Fibroblast of mammary gland (primary cell): ENCODE measurements at places on chromosomes 5 and 9.

- peak; percentile 27 for DNase-seq
Measured at GRCh38 chr9:131624636-131625507, 79.5 kb downstream of the PRRT1B start.

DNA sequence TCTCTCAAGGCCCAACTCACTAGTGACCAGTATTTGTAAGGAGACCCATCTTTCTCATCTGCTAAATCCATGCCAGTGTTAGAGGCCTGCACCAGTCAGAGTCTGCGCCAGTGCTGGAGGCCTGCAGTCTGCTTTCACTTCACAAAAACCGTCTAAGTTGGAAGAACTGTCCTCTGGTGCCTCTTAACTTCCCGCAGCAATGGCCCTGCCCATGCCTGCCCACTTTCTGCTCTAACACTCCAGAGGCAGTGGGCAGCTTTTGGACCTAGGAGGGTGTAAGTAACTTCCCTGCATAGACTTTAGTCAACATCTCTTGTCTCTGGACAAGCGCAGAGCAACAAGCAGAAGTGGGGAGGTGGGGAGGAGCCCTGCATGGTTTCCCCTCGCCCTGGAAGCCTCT is 152.9 kb downstream of the AUH start:
- no peak for DNase-seq

DNA sequence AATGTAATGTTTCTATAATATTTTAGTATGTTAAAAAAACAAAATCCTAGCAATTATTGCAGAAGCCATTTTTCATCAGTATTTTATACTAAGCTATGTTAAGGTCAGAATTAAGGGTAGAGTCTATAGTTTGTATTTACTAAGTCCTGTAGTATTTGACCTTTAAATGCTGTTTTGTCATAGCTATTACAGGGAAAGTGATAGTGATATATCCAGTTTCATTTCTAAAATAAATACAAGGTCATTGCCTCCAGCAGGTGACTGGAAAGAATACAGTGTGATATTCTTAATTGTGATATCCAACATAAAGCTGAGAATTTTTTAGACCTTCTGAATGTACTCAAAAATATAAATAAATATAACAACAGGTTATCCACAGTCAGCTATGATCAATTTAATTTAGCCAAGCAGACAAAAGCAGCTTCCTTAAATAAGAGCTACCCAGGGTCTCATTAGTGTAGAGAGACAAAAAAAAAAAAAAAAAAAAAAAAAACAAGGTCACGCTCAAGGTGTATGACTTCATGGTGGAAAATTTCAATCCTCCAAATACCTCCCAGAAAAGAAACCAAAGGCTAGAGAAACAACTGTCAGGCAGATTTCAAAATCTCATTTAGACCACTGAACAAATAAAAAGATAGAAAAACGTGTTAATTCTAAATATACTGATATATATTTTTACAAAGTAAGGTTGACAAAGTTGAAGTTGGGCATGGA is 278.7 kb downstream of the HCN1 start:
- DNase-seq, result no peak

- DNase-seq, result no peak
Measured at GRCh38 chr9:95477441-95477840, 39.3 kb downstream of the PTCH1 start.

GRCh38 chr9:137865581-137866145 is 11.9 kb upstream of the CACNA1B start:
- DNase-seq, result no peak

DNA sequence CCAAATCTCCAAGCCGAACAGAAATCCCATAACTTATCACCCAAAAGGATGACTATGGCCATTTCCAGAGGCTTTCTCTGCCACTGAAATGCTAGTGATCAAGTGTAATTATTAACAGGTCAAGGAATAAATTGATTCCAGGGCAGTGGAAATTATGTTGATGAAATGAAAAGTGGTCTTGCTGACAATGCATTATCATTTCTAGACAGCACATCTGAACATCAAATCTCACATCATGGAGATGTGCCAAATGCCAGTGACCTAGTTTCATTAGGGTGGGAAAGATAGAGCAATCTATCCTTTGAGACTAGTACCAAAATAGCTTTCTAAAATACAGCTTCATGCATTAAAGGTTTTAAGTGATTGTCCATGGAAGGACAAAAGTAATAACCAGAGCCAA is 86.1 kb downstream of the AUH start:
- no peak for DNase-seq

DNA sequence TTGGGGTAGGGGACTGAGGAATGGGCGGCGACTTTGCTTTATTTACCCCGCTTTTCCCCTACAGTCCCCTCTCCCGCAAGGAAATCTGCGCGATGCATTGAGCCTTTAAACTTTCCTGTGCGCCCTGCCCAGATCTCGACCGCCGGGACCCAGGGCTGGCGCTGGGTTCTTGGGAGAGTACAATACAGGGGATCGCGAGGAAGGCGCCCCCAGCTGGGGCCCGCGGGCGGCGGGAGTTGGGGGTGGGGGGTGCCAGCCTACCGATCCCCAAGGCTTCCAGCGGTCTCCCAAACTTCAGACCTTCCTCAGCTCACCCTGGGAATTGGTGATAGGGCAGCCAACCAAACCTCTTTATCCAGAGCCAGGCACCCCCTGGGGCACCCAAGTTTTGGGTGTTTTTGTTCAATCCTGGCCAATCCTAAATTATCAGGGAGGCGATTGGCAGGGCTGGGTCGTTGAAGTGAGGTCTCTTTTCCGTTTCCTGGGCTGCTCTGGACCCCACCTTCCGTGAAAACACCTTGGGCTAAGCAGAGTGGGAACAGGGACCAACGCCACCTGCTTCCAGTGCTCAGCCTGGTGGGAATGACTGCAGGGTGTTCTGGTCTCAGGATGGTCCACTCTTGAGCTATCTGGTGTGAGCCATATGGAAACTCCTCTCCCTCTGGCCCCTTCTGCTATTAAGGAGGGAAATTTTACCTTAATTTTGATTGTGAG is 51.4 kb upstream of the DAB2IP start:
- DNase-seq, result no peak

DNA sequence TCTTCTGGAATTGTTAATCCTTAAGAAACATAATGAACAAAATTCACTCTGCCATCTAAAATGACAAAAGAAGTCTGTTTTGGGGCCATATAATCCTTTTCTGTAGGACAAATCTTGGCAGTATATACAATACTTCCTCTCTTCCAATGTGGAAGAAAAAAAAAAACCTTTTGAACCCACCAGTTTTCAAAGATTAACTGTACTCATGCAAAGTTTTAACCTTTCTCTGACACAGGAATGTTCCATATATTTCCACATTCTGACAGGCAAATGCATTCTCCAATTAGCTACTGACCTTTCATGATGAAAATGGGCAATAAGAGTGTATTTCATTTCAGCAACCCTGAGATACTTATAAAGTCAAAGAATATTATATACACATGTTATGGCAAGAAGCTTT is 65.4 kb downstream of the RNF130 start:
- DNase-seq, result no peak

DNA sequence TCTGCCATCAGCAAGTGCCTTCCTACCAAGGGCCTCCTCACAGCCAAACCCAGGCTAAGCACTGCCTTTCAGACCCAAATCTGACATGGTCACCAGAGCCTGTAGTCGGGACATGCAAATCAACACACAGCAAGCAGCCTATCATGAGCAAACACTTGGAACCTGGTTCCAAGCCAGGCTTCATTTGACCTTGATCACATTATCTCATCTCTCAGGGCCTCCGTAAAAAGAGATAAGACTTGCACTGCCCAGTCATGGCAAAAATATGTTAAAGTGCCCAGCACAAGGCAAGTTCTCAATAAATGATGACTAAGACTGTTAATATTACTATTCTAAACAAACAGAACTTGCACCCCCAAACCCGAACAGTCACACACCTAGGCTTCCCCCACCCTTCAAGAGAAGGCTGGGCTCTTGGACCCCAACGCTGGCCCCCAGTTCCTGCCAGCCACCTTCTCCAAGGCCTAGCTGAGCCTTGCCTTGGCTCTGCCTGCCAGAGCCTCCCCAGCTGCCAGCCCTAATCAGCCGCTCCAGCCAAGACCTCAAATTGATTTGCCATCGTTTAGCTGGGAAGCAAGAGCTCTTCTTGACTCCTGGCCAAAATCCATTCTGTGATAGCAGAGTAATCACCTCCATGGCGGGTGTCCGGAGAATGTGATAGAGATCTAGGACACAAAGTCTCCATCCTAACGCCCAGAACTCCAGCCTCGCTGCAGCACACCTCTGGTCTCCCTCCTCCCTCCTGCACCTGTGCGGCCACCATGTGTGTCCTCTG is 18.7 kb downstream of the CPLX2 start:
- no peak for DNase-seq

GRCh38 chr5:76607353-76607871 is 15.8 kb downstream of the F2RL2 start:
- DNase-seq, result peak; percentile 60
